ENCODE measurements at places on chromosomes 7 and 10.

- no peak for DNase-seq
These were observed 1.5 kb upstream of the CALHM3 start for GRCh38 chr10:103480521-103480920.

- no peak for DNase-seq
These were observed 17.2 kb upstream of the MYL7 start for GRCh38 chr7:44158096-44158872.

- DNase-seq = no peak
These were observed 125.7 kb downstream of the BICC1 start for GRCh38 chr10:58638388-58638787.

DNA sequence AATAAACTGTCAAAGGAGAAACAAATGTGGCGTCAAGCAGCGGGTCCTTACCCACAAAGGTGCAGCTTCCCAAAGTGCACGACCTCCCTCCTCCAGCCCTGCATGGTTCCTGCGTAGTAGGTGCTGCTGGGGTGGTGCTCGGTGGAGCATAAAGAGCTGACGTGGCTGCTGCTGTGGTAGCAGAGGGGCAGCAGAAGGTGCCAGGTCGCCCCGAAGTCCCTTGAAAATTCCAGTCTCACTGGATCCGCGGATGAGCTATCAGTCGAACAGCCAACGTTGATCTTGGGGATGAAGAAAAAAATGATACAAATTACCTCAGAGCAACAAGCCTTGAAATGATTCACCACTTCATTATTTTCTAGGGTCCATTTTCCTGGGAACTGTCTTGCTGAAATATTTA is 105.0 kb upstream of the SLC26A5 start:
- no peak for DNase-seq

GRCh38 chr10:93516006-93516380 is 19.6 kb downstream of the CEP55 start:
- DNase-seq = no peak

GRCh38 chr7:53699215-53699837 is 663.9 kb downstream of the POM121L12 start:
- DNase-seq = no peak

All from upper lobe of left lung (tissue), 6 donors.